Stimulated activated CD4-positive, alpha-beta T cell treated with anti-CD3 and anti-CD28 coated beads, Interleukin-1b, Interleukin-23, amount 100 ng/mL, for 1 hour (primary cell): ENCODE measurements at places on chromosomes 4 and X.

DNA sequence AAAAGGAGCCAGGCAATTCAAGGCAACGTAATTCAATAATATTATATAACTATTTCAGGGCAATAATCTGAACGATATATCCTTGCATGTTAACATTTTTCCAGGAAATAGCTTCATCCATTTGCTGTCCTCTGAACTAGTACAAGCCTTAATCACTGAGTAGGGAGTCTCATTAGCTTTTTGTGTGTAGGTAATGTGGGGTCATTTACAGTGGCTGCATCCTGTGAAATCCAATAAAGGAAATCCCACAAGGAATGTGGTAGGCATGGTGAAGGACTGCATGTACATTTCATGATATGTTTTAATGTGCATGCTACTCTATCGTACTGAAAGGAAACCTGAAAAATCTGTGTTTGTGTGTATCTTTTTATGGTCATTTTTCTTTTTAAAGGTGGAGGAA is 103.5 kb downstream of the SLC4A4 start:
- no peak for DNase-seq

- no peak for DNase-seq
Observed at GRCh38 chr4:109266891-109267290, 35.6 kb downstream of the COL25A1 start.

DNA sequence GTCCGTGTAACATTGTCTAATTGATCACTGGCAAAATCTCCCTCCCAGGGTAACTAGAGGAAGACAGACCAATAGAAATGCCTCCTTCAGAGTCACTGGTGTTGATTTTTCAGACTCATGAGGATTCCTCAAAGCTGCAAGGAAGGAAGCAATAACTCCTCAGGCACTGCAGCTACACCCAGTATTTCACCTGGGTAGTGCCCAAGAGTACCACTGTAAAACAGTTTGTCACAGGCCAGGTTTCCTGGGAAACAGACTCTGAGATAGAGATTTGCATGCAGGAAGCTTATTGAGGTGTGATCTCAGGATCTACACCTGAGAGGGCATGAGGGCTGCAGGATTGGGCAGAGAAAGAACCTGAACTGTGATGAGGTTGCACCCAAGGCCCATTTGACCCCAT is 240.7 kb upstream of the ATP6AP2 start:
- DNase-seq = no peak

- DNase-seq = no peak
Observed at GRCh38 chr4:41753942-41754341, 5.4 kb upstream of the PHOX2B start.

GRCh38 chrX:31236231-31236630 is 164.4 kb upstream of the FTHL17 start:
- no peak for DNase-seq

- DNase-seq = no peak
Observed at GRCh38 chr4:74631988-74632387, 162.3 kb downstream of the BTC start.

DNA sequence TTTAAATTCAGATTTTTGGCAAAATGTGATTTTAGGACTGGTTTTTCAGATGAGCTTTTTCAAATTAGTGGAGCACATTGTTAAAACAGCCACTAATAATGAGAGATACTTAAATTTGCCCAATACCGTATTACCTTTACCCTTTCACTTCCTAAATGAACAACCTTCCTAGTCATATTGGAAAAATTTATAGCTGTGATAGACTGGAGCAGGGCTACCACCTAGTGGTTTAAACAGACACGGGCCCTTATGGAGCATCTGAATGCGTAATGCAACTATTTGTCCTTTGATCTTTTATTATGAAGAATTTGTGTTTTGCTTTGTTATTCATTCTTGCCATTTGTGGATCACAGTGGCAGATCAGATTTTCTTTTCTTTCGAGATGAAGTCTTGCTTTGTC is 72.7 kb downstream of the KDM6A start:
- DNase-seq = no peak

DNA sequence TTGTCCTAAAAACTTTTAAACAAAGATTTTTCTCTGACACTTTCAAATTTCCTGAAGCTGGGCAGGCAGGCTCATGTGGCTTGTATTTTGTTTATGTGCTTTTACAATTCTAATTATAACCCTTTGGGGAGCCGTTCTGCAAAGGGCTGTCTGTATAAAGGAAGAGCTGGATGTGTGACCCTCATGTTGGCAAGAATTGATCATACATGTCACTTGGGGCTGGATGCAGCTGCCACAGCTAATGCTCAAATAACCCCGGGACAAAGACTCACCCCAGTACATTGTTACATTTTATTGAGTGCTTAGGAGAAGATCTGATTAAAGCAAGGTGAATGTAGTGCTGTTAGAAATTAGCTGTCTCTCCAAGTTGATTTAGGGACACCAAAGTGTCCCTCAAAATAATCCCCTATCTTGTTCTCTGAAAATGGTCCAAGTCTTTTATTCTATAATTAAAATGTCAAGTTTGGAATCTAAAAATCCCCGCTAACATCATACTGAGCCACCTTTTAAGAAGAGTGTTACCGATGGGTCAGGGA is 13.0 kb upstream of the DAPP1 start:
- DNase-seq = no peak

DNA sequence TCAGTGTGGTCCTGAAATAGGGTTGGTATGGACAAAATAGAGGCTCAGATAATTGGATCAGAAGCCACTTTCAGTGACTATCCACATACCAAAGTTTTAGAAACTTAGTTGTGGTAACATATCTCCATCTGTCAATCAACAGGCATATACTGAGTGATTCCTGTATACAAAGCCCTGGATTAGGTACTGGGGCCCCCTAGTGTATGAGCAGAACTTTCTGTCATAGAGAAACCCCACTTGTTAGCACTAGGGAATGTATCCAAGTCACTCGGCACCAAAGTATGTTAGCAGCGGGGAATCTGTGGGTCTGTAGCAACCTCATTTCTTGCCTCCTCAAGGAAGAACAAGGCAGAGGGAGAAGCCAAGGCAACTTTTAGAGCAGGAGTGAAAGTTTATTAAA is 50.7 kb downstream of the MAP7D3 start:
- no peak for DNase-seq

GRCh38 chr4:2295500-2295899 is 33.6 kb upstream of the MXD4 start:
- no peak for DNase-seq

DNA sequence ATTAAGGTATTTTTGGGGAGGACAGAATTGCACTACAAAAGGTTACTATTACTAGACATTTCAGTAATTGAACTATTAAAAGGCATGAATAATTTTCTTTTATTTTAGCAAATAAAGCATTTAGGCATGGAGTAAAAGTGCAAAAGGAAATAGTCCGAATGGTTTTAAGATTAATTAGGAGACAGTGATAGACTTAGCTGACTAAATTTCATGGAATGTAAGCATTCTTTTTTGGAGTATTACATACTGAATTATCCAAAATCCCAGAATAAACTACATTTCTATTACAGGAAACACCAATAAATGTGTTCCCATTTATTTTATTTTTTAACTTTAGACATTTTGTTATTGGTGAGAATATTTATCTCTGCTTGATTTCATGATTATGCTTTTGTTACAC is 30.7 kb upstream of the MAP9 start:
- DNase-seq = no peak

DNA sequence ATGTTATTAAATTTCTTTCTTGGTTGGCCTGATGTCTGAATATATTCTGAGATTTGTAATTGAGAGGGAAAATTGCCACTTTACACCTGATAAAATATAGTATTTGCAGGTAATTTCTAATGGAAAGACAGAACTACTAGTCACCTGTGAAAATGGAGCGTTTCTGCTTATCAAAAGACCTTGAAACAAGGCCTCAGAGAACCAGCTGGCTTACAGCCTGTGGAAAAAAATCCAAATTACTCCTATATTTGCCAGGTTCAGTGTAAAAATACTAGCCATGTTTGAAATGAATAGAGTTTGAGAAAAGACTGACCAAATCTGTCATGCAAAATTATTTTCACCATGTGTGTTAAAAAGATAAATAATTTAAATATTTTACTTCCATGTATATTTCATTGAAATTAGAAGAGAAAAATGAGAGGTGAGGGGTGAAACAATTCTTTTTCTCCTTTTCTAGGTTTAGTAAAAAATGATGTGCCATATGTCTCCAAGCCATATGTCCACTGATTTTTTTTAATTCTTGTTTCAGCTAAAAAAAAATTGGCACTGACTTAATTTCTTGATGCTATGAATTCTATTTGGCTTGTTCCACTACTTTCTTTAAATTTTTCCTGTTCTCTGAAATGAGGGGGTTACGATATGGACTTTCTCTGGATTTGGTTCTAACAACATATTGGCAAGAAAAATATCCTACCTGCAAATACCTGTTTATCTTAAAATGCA is 464.9 kb downstream of the GRXCR1 start:
- no peak for DNase-seq

- no peak for DNase-seq
Observed at GRCh38 chr4:54513204-54513603, 144.6 kb upstream of the KIT start.

GRCh38 chrX:23515028-23515427 is 152.3 kb upstream of the PRDX4 start:
- DNase-seq = no peak
